ENCODE measurements at places on chromosomes 4 and X.

- no peak for DNase-seq
Measured at GRCh38 chr4:100414016-100414790, 103.6 kb downstream of the EMCN start.

DNA sequence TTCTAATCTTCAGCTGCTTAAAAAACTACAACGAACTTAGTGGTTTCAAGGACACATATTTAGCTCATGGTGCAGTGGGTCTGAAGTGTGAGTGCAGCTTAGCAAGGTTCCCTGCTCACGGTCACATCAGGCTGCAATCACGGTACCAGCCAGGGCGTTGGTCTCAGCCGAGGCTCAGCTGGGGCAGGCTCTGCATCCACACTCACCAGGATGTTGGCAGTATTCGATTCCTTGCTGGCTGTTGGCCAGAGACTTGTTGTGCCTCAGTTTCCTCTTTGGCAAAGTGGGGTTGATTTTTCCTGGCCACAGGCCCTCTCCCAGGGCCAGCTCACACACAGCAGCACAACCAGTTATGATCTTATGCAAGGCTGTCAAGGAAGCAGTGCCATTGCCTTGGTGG is 61.8 kb downstream of the TRMT44 start:
- no peak for DNase-seq

GRCh38 chrX:22135171-22135711 is 103.1 kb downstream of the PHEX start:
- peak; percentile 73 for DNase-seq

- DNase-seq: no peak
Measured at GRCh38 chrX:151830911-151831310, 81.8 kb upstream of the MAGEA4 start.

GRCh38 chr4:56080384-56080783 is 131.6 kb downstream of the CEP135 start:
- DNase-seq: no peak

DNA sequence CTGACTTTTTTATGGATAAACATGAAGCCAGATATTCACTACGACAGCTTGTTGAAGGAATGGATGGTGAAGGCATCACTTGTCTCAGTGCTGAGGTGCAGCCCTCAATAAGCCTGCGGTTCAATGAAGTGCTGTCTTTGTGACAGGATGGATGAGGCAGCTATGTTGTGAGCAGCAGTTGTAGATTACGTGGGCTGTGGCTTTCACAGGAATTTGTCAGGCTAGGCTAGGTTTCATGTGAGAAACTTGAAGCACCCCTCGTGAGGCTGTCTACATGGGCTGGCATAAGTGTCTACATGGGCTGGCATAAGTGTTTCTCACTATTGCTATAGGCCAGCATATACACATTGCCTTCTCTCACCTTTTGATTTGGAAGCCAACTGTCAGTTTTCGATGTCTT is 1050.0 kb downstream of the ADGRL3 start:
- DNase-seq: no peak

GRCh38 chr4:113588895-113589668 is 172.5 kb downstream of the CAMK2D start:
- no peak for DNase-seq

All from mammary epithelial cell (primary cell).